ENCODE measurements at places on chromosomes 3 and 15. TPM values are rescaled to one million over a fixed set of nuclear protein-coding genes. Genes with fewer than 3 reads are reported as not detected.
A peak's percentile ranks its signal among the peaks of the same experiment; 100 is the strongest.

- no peak overlapping the region for H3K4me3 ChIP-seq
- no peaks in the 10 kb centered on the region for H3K4me1 ChIP-seq
- no peak for DNase-seq
- no peak overlapping the region for H3K27ac ChIP-seq
Observed at GRCh38 chr3:100368441-100368840, 32.4 kb downstream of the TOMM70 start.

DNA sequence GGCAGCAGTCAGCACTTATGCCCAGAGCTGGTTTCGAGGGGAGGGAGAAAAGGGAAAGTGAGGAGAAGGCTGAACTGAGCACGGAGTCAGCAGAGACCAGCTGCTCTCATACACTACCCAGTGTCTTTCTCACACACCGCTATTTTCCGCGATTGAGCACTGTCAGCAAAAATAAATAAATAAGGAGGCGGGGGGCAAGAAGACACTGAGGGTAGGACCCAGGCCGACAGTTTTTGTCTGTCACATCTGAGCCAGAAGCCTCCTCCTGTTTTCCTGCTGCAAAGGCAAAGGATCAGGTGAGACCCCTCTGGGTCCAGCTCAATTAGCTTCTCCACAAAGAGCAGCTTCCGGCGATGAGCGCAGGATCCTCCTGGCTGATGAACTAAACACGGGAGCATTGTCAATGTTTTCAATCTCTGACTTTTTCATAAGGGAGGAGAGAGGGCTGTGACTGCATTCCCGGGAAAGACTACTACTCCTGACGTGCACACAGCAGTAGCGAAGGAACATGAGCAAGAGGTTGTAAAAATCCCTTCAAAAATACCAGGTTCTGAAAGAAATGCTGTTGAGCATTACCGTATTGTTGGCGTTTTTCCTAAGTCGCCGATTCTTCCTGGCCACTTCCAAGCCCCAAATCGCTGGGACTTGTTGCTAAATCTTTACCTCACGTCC lies 1.3 kb downstream of the FRMD5 start:
- no peaks in the 10 kb centered on the region for H3K4me1 ChIP-seq
- peak overlapping the region; percentile 31 for H3K4me3 ChIP-seq
- peaks cover 33% of the 10 kb centered on the region for H3K27me3 ChIP-seq

- H3K4me1 ChIP-seq, result no peaks in the 10 kb centered on the region
- no peak for DNase-seq
- no peak overlapping the region for H3K4me3 ChIP-seq
Observed at GRCh38 chr3:195104340-195104739, 166.6 kb downstream of the XXYLT1 start.

The TMEM266 gene
- not detected for total RNA-seq

DNA sequence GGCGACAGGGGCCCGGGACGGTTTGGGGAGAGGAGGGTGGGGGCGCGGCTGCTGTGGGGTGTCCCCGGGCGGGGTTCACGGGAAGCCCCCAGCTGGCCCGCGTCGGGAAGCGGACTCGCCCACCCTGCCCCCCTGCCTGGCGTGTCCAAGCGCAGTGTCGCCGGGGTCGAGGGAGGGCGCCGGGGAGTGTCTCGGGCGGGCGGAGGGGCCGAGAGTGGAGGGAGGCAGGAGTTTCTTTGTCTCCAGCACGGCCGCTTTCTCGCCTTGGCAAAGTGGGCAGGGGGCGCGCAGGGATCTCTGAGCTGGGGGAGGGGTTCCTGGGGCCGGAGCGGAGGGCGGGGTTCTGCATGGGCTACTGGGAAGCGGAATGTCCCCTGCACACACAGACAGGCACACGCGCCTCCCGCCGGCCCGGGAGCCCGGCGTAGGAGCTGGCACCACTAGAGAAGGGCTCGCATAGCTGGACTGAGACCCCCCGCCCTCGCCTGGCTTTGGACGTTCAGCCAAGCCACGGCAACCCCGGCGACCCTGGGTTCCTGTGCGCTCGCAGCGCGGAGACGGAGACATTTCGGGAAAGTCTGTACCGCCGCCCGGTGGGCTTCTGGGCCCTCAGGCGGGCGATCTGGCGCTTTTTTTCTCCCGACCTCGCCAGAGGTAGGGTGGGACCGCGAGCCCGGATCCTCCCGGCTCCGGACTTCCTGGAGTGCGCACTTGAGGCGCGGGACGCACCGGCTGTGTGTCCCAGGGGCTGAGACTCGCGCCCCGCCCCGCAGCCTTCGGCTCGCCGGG lies 822 bp downstream of the ST8SIA2 start:
- H3K27me3 ChIP-seq, result peaks cover 24% of the 10 kb centered on the region
- no peaks in the 10 kb centered on the region for H3K36me3 ChIP-seq
- H3K4me3 ChIP-seq, result no peak overlapping the region
- DNase-seq, result no peak
- H3K4me1 ChIP-seq, result no peaks in the 10 kb centered on the region
- H3K27ac ChIP-seq, result no peak overlapping the region

- peaks cover under 1% of the 10 kb centered on the region for H3K4me1 ChIP-seq
- DNase-seq, result peak; percentile 34
- H3K4me3 ChIP-seq, result no peak overlapping the region
- H3K36me3 ChIP-seq, result no peaks in the 10 kb centered on the region
- no peaks in the 10 kb centered on the region for H3K27me3 ChIP-seq
Observed at GRCh38 chr3:52221563-52222318, 3.7 kb downstream of the TLR9 start.

The SLC41A3 gene
- total RNA-seq, result 94.9 TPM

DNA sequence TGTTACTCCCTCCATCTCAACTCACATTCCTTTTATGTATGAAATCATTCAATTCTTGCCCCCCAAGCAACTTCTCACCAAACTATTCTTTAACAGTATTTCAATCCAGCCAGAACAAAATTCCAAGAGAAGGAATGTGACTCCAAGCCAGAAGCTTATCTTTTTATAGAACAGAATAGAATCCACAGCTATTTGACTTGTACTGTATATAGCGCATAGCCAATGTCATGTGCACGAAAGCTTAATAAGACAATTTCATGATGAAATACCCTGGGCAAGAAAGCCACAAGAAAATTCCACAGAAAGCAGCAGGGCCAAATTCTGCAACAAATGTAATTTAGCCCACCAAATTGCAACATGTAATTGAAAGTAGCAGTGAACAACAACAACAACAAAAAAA lies 127.6 kb upstream of the UBE2E2 start:
- no peak overlapping the region for H3K27ac ChIP-seq
- DNase-seq, result no peak
- no peak overlapping the region for H3K4me3 ChIP-seq
- H3K36me3 ChIP-seq, result no peaks in the 10 kb centered on the region

DNA sequence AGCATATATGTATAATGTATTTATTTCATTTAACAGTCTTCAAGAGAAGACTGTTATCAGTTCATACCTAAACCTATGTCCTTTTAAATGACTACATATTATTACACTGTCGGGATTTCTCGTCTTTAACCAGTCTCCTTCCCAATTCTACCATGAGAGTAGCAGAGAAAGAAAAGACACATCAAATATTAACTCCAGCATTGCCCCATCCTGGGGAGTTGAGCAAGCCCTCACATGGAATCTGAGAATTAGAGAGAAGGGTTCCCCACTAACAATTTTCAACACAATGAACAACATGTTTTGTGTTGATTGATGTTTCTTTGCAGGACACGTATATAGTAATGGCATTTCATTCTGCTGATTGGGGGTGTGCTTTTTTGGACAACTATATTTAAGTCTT lies 257.4 kb downstream of the ADAMTSL3 start:
- no peaks in the 10 kb centered on the region for H3K4me1 ChIP-seq
- H3K4me3 ChIP-seq, result no peak overlapping the region
- no peaks in the 10 kb centered on the region for H3K36me3 ChIP-seq
- no peak for DNase-seq
- H3K27me3 ChIP-seq, result no peaks in the 10 kb centered on the region

DNA sequence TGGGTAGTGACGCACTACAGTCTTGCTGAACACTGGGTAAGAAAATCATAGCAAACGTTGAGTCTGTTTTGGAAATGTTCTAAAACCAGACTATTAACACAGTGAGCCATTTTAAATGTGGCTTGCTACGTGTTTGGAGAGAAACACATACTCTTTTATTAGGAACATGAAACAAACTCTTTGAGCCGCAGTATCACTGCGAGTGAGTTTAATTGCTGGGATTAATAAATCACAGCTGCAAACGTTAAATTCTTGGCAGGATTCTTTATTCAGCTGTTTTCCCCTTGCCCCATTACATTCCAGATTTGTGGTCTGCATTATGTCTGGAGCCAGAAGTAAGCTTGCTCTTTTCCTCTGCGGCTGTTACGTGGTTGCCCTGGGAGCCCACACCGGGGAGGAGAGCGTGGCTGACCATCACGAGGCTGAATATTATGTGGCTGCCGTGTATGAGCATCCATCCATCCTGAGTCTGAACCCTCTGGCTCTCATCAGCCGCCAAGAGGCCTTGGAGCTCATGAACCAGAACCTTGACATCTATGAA lies 33.6 kb downstream of the BTD start:
- H3K36me3 ChIP-seq, result no peaks in the 10 kb centered on the region
- peak; percentile 74 for DNase-seq
- H3K4me3 ChIP-seq, result no peak overlapping the region
- no peaks in the 10 kb centered on the region for H3K4me1 ChIP-seq

The TUSC2 gene
- total RNA-seq, result 9.0 TPM

- no peaks in the 10 kb centered on the region for H3K27me3 ChIP-seq
- H3K4me1 ChIP-seq, result no peaks in the 10 kb centered on the region
- no peak overlapping the region for H3K27ac ChIP-seq
- H3K36me3 ChIP-seq, result no peaks in the 10 kb centered on the region
- no peak overlapping the region for H3K4me3 ChIP-seq
- DNase-seq, result no peak
Observed at GRCh38 chr3:179289295-179289694, 33.5 kb upstream of the ZNF639 start.
